ENCODE measurements at places on chromosomes 2 and 18.

DNA sequence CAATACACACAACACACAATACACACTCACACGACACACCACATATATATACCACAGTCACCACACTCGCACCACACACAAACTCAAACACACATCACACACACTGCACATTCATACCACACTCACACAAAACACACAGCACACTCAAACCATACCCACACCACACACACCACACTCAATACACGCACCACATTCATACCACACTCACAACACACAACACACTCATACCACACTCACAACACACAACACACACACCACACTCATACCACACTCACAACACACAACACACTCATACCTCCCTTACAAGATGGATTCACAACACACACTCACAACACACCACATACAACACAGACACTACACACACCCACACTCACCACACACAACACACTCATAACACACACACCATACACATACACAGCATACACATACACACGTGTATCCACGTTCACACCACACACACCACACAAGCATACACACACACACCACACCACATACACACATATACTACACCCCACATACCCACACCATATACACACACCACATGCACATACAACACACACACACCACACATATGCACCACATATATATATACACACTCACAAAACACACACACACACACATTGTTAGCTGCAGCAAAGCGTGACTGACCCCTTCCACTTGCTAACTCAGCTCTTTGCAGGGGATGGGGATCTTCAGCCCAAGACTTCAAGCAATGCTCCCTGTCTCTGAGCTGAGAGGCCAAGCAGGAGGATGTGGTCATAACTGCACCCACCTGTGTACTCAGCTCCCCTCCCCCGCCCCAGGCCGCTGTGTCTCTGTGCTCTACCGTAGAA lies 59.0 kb downstream of the SDC1 start:
- no peak for DNase-seq

DNA sequence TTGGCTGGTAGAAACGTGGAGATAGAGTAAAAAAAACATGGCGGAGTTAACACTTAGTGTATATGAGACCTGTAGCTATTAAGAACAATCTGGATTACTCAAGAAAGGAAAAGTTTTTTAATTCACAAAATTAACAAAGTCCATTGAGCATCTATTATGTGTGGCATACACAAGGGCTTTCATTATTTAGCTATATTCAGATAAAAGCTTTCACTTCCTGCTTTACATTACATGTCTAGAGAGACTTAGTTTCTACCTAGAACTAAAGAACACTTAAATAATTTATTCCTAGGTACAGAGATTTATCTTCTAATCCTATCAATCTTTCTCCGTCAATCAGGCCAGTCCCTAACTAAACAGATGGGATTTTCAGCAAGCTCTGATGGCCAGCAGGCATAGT lies 196.0 kb upstream of the SLC39A10 start:
- DNase-seq: no peak

DNA sequence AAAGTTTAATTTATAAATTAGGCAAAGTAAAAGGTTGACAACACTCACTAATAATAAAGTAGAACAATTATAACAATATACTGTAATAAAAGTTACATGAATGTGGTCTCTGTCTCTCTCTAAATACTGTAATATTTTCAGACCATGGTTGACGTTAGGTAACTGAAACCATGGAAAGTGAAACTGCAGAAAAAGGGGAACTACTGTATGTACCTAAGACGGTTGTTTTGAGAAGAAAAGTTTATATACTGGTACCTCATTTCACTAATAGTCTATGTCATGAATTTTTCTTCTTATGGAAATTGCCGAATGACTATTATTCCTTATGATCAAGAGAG lies 166.7 kb upstream of the ZNF521 start:
- no peak for DNase-seq

GRCh38 chr18:34121200-34121721 lies 103.5 kb downstream of the NOL4 start:
- DNase-seq: no peak

GRCh38 chr18:59437851-59438569 lies 78.9 kb upstream of the LMAN1 start:
- DNase-seq: no peak

GRCh38 chr18:41744421-41745030 lies 210.5 kb upstream of the PIK3C3 start:
- DNase-seq: no peak

DNA sequence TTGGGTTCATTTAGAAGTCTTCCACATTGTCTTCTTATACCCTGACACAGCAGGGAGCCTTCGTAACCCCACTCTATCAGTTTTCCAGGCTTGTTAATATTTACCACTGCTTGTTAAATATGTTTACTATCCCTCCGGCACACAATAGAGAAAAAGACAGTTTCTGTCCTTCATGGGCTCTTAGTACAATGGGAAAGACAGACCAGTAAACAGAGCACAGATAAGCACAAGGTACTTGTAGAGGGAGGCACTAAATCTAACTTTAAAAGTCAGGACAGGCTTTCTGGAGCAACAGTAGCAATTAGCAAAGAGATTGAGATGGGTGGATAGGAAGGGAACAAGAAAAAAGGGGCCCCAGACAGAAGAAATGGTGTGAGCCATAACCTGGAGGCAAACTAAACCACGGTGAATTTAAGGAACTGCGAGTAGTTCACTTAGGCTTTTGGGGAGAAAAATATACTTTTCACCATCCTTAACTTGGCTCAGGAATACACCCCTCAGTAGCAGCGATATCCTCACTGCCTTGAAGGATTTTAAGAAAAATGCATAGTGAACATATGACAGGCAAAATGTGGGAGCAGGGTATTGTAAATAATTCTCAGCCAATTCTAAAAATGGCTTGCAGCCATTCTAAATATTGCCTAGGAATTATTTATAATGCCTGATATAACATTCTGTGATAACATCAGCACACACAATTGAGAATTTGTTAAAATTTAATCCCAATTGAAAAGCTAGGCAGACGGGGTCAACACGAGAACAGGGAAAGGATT lies 383.7 kb downstream of the CDH2 start:
- DNase-seq: no peak

- DNase-seq: no peak
These were observed 64.3 kb upstream of the MSTN start for GRCh38 chr2:190126798-190127197.

GRCh38 chr18:39647627-39648534 lies 2082.3 kb upstream of the CELF4 start:
- no peak for DNase-seq

- DNase-seq: no peak
These were observed 122.3 kb downstream of the ADCYAP1 start for GRCh38 chr18:1026930-1027329.
